COR-L47 (cell line): ENCODE measurements at places on chromosomes 2 and 18.
A peak's percentile ranks its signal among the peaks of the same experiment; 100 is the strongest.

GRCh38 chr18:34828093-34828492, 118.0 kb downstream of the DTNA start:
- no peak for DNase-seq

- no peak for DNase-seq
Observed at GRCh38 chr2:168039881-168040280, 207.5 kb downstream of the STK39 start.

GRCh38 chr2:127638361-127639110, 7.4 kb upstream of the GPR17 start:
- no peak for DNase-seq

GRCh38 chr18:12359515-12359927, 17.5 kb downstream of the AFG3L2 start:
- DNase-seq, result no peak

GRCh38 chr18:65620076-65620696, 130.6 kb upstream of the CDH7 start:
- no peak for DNase-seq

DNA sequence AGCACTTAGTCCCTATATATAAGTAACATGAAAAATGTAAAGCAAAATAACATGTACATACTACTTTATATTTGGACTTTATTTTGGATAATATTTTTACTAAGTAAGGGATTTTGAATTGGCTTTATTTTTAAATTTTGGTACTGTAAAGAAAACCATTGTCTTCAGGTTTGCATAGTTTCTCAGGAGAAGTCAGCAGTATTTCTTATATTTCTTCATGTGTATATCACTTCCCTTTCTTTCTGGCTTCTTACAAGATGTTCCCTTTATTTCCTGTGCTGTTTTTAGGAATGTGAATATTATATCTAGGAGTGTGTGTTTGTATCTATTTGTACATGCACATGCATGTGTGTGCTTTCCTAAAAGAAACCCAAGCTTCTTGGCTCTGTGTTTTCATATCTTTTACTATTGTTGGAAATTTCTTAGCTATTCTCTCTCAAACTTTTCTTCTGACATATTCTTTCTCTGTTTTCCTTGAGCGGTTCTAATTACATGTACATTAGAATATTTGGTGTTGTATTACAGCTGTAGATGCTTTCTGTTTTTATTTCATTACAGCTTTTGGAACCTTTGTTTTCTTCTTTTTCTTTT, 1549.7 kb upstream of the ACVR2A start:
- DNase-seq, result no peak

- DNase-seq, result no peak
Observed at GRCh38 chr18:58570360-58571064, 58.4 kb downstream of the ALPK2 start.

DNA sequence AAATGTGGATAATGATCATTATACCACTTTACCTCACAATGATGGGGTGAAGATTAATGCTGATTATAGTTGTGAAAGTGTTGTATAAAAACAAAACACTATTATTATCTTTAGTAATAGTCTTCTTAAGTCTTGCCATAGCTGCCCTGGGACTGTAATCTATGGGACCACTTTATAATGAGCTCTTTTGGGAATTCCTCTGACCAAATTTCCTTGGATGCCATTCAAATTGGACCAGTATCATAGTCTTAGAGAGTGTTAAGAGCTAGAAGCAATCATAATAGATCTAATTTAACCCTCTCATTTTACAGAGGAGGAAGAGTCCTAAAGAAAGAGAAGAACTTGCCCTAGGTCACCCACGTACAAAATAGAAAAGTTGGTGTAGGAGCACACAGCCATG, 457.7 kb upstream of the SLC14A2 start:
- no peak for DNase-seq

- peak; percentile 30 for DNase-seq
Observed at GRCh38 chr2:207768168-207768865, 1.4 kb downstream of the FZD5 start.
